ENCODE measurements at places on chromosomes 3 and 15. TPM values are rescaled to one million over a fixed set of nuclear protein-coding genes. Genes with fewer than 3 reads are reported as not detected.

DNA sequence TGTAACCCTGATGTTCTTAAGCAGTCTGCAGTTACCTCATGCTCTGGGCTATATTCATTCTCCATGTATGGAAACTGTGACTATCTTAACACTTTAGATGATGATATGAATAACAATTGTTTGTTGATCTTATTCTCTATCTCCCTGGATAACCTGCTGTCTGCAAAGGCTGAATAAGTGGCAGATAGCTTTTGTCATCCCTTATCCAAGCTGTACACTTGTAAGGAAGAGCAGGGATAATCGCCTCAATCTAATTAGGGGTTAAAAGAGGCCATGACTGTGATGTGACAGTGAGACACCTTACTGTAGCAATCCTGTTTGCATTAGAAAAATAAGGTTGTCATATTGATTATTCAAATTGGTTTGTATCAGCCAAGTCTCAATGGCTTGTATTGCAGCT, 123.9 kb downstream of the RSRC1 start:
- DNase-seq: no peak

DNA sequence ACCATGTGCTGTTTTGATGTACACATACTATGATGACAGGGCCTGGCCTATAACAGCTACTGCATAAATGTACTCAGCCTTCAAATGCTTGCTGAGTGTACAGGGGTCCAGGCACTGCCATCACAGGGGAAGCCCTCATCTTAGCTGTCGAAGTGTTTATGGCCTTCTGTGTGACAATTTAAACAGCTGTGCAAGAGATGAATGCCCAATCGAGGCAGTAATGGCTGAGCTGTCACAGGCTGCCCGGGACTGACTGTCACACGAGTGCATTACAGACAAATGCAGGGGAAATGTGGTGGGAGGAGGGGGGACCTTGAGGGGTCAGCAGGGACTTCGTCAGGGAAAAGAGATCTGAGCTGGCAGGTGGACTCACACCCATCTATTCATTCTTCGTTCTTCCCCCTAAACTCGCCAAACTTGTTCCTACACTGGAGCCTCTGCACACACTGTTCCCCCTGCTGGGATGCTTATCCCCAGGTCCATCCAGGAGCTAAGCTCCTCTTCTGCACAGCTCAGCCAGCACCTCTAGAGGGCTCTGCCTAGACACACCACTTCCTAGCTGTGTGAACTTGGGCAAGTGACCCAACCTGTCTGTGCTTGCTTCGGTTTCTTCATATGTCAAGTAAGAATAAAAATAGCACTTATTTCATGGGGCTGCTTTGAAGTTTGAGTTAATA, 156.2 kb upstream of the IQSEC1 start:
- DNase-seq: no peak

Gene ASB7
- 15.5 TPM for total RNA-seq

Gene PLA2G4E
- total RNA-seq: not detected

Gene ILDR1
- not detected for total RNA-seq

All from activated T-cell treated with anti-CD3 and anti-CD28 coated beads, Interleukin-2, amount 50 U/mL, for 4 hours (primary cell).